Stimulated activated CD4-positive, alpha-beta T cell treated with anti-CD3 and anti-CD28 coated beads, Interleukin-15, amount 100 ng/mL, for 1 hour (primary cell): ENCODE measurements at places on chromosomes 2 and 18.

DNA sequence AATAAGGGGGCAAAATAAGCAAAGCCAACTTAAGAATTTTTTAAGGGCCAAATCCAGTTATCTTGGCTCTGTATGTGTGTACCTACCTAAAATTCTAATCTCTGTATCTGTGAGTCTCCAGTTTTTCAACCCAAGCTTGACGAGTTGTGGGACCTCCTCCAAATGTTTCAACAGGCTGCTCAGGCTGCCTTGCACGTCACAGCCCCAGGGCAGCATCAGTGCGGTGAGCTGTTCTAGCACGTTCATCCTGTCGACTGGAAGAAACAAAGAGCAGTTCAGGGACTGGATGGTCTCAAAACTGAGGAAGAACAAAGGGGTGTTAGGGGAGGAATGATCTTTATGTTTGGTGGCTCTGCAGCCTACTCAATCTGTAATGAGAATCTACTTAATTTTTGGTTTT, 29.4 kb downstream of the NLRC4 start:
- DNase-seq = no peak

- no peak for DNase-seq
Measured at GRCh38 chr2:230419181-230419580, 3.2 kb downstream of the SP100 start.

GRCh38 chr2:128308889-128309279, 9.8 kb downstream of the HS6ST1 start:
- DNase-seq = no peak

DNA sequence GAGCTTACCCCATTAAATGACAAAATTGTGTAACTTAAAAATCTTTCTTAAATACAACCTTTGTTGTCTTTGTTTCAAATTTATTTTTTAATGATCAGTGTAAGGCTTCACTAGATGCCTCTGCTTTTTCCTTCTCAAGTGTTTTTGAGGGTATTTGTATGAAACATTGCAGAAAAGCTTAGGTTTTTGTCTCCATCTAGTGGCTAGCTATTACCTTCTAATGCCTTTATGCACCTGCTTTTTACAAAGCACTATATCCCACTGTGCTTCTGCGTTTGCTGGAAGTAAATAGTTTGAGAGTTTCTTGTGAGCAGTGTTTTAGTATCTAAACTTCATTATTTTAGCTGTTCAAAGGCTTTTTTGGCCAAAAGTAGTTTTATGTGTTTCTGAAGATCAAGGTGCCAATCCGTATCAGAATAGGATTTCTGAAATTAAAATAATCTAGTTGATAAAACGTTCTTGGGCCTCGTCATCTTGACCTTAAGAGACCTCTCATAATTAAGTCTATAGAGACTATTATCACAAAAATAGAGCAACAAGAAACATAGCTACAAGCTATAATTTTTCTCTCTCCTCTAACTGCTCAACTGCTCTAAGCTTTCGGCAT, 47.0 kb downstream of the IWS1 start:
- no peak for DNase-seq

DNA sequence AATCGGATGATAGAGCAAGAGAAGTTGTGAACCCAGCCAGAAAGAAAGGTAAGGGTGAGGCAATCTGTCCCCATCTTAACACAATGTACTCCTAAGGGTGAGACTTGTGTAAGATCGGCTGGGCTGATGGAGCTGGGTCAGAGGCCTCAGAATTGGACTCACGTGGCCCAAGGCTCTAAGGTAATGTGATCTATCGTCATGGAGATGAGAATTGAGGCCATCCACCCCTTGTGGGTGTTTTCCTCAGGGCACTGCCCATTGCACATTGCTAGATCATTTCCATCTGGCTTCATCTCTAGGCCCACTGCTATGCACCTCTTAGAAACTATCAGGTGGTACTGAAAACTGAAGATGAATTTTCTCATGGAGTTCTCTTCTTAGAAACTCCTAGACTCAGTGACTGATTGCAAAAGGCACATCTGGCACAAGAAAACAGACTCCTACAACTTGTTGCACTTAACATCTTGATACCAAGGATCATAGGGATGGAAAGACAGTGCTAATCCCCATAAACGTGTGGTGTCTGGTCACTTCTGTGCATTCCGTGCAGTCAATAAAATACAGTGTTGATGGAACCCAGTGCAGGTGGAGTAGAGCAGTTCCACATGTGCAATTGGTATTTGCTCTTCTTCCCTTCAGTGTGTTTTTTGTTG, 228.9 kb upstream of the FOSL2 start:
- no peak for DNase-seq

GRCh38 chr2:208266553-208266893, 468 bp downstream of the PIKFYVE start:
- no peak for DNase-seq

DNA sequence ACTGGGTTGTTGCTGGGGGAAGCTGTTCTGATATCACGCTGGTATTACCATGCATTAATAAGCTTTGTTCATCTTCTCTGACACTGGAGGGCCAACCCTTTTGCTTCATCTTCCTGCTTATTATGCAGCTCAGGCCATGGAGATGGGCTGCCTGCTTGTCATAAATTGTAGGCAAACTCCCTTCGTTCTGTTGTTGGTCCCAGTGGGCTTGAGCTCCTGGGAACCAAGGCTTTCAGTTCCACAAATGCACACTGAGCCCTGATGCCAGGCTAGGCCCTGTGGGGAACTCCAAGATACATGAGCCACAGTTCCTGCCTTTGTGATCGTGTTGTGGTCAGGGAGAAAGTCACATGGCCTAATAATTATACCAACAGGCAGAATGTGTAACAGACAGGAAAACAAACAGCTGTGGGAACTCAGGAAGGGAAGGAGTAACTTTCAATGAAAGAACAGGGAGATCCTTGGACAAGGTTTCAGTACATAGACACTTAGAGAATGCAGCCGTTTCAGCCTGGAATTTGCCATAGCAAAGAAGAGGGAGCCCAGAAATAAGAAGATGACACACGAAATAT, 49.0 kb upstream of the BCL2L11 start:
- DNase-seq = no peak

GRCh38 chr18:13530879-13531387, 195.4 kb downstream of the FAM210A start:
- DNase-seq = no peak

DNA sequence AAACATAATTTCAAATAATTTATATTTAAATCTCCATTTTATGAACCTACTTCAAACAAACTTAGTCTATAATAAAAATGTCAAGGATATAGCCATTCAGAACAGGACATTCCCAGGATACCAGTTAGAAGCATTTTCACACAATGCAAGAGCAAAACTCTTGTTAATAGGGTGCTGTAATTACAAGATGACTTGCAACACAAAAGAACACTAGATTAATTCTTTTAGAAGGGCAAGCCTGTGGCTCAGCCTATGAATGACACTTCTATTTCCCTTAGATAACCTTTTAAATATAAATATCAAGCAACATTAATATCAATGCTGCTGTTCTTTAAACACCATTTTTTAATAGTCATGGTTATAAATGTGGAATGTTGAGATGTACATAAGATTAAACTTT, 157.9 kb upstream of the SCN7A start:
- DNase-seq = no peak

GRCh38 chr2:62306751-62307468, 111.0 kb downstream of the B3GNT2 start:
- no peak for DNase-seq

- DNase-seq = no peak
Measured at GRCh38 chr2:71460595-71461303, 7.4 kb downstream of the DYSF start.

DNA sequence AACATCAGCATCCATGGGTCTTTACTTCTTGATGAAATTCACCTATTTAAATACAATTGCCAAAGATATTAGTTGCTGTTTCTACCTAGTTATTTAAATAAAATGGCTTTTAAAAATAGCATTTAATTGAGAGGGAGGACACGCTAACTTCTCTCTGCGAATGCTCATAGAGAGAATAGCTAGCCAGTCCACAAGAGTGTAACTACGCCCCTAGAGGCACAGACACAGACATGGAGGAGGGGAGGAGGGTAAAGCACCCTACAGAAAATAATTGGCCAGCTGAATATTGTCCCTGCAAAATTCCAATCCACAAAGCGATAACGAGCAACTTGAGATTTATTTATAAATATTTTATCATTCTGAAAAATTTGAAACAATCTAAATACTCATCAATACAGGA, 97.0 kb upstream of the PAPOLG start:
- DNase-seq = no peak

- DNase-seq = no peak
Measured at GRCh38 chr2:215830304-215830703, 183.0 kb downstream of the MREG start.

DNA sequence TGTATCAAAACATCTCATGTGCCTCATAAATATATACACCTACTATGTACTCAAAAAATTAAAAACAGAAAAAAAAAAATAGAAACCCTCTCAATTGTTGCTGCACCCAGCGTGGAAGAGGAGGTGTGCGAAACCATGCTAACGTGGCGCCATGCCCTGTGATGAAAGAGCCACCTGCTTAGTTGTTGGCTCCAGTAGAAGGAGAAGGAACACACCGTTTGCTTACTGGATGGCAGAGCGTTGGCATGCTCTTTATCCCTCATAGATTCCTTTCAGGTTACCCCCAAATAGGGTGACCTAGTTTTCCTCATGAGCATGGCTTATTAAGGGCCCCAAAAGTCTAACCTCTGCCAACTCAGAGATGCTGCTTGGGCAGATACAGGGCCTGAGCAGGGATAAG, 332.1 kb downstream of the AGAP1 start:
- no peak for DNase-seq

DNA sequence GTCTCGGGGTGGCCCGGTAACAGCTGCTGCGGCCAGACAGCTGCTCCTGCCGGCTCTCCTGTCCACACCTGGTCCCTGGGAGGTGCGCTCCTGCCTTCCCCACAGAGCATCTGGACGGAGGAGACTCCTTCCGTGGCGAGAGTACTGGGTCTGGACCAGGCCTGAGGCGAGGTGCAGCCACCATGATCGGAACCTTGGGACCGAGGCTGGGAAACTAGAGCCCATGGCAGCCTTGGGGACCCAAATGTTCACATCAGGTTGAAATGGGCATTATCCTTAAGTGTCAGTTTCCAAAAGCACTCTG, 628 bp downstream of the GIGYF2 start:
- no peak for DNase-seq

DNA sequence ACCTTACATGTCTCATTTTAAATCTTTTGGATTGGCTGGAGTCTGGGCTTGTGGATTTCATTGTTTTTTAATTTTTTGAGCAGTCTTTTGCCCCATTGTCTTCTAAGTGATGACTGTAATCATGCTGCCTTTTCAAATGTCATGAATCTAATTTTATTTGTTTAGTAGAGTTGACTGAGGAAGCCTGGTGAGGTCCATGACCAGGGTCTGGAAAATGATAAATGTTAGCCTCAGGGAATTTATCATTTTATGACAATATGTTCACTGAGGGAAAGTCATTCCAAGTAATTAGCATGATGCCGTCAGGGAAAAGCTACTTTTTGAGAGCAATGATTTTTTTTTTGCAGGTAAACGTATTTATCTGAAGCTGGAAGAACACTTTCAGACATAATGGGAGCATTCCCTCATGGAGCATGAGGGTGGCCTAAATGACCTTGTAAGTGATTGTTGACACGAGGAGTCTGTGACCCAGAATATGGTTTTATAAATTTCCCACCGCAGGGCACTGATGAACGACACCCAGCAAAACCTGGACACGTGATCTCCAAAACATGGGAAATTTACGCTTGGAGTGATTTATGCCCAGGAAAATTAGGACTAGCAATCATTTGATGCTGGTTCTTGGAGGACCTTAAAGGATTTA, 155.3 kb upstream of the NABP1 start:
- DNase-seq = no peak

GRCh38 chr2:212843409-212844199, 305.0 kb upstream of the ERBB4 start:
- no peak for DNase-seq

- DNase-seq = no peak
Measured at GRCh38 chr18:77397617-77398016, 148.0 kb downstream of the GALR1 start.

- DNase-seq = no peak
Measured at GRCh38 chr18:75248426-75249174, 38.0 kb downstream of the TSHZ1 start.
